NT2/D1 (cell line): ENCODE measurements at places on chromosomes 11 and 22.
A peak's percentile ranks its signal among the peaks of the same experiment; 100 is the strongest.

- no peak for DNase-seq
Observed at GRCh38 chr11:111986589-111986988, 38.6 kb upstream of the DLAT start.

DNA sequence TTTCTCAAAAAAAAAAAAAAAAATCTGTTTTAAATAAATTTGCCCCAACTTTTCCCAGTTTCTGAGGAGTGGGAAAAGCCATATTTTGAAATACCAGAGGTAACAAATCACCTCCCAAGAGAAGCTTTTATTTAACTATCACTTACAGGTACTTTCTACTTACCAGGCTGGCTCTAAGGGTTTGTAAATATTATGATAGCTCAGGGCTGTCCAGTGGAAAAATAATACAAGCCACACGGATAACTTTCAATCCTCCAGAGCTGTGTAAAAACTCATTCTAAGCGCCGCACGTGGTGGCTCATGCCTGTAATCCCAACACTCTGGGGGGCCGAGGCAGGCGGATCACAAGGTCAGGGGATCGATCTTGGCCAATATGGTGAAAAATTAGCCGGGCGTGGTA, 5.6 kb upstream of the SEC14L4 start:
- no peak for DNase-seq

GRCh38 chr11:119373921-119374631, 7.4 kb downstream of the USP2 start:
- DNase-seq: peak; percentile 80

DNA sequence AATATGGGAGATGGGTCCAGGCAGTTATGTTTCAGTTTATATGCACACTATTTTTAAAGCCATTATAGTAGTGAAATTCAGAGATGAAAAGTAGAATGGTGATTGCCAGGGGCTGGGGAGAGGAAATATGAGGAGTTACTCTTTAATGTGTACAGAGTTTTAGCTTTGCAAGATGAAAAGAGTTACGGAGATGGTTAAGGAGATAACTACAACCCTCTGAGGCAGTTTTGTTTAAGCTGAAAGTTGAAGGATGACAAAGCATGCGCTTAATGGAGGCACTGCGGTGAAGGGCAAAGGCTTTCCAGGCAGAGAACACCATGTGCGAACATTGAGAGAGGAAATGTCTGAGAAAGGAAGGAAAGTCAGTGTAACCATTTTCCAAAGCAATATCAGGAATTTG, 18.2 kb upstream of the BMAL1 start:
- DNase-seq: no peak
